Right lobe of liver (tissue), 6 donors: ENCODE measurements at places on chromosomes 3 and 15.

- no peak for DNase-seq
Observed at GRCh38 chr3:141802316-141803077, 39.3 kb downstream of the GRK7 start.

DNA sequence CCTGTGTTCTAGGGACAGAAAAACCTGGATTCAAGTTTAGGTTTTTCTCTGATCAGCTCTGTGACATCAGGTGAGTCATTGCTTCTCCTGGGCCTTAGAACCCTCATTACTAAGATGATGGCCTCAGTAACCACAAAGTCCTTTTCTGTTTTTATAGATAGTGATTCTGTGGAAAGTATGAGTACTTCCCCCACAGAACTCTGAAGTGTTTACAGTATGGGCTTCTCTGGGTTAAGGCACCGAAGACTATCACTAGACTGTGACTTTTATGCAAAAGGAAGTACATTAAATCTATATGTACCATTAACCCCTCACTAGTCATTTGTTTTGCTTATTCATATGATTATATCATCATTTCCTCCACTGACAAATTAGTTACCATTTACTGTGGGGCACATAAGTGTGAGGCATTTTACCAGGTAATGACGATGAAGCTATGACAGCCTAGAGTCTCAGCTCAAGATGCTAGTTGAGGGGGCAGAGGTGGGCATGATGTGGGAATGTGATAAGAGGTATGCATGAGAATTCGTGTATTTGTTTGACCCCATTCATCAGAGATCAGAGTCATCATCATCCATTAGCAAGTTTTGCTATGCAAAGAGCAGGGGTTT is 15.0 kb upstream of the RORA start:
- no peak for DNase-seq

- DNase-seq, result no peak
Observed at GRCh38 chr3:134464064-134464688, 21.6 kb downstream of the ANAPC13 start.

- DNase-seq, result no peak
Observed at GRCh38 chr3:9012521-9012920, 49.2 kb upstream of the RAD18 start.

- no peak for DNase-seq
Observed at GRCh38 chr3:124650798-124651197, 79.5 kb upstream of the UMPS start.

GRCh38 chr15:38842226-38842625 is 277.6 kb upstream of the RASGRP1 start:
- no peak for DNase-seq

DNA sequence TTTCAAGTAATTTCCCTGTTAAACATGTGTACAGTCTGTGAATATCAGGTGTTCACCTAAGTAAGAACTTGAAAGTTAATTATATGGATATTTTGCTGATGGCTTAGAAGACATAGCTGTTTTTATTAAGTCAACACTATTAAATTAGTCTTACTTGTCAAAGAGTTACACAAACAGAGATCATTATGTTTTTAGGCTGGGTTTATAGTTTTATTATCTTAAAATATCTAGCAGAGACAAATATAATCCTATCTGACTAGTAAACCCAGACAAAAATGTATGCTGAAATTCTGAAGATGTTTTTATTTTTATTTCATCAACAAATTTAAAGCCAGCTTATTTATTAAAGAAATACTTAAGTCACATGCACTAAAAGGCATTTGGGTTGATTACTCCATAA is 51.2 kb upstream of the CCK start:
- no peak for DNase-seq

GRCh38 chr15:85707519-85708338 is 87.0 kb downstream of the KLHL25 start:
- no peak for DNase-seq

DNA sequence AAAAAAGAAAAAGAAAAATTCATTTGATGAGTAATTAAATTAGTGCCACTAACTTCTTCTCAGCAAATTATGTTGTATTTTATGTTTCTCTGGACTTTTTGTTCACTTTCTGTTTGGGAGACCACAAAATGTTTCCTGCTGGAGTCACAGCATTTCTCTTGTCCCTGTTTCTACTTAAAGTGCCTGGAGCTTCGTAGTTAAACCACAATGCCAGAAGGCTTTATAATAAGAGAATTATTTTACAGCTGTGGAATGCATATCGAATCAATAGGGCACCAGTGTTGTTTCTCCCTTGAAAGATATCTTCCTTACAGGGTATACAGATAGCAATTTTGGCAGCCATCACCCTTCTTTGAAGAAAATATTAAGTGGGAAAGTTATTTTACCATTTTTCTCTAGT is 3.2 kb downstream of the DTWD1 start:
- DNase-seq, result no peak

DNA sequence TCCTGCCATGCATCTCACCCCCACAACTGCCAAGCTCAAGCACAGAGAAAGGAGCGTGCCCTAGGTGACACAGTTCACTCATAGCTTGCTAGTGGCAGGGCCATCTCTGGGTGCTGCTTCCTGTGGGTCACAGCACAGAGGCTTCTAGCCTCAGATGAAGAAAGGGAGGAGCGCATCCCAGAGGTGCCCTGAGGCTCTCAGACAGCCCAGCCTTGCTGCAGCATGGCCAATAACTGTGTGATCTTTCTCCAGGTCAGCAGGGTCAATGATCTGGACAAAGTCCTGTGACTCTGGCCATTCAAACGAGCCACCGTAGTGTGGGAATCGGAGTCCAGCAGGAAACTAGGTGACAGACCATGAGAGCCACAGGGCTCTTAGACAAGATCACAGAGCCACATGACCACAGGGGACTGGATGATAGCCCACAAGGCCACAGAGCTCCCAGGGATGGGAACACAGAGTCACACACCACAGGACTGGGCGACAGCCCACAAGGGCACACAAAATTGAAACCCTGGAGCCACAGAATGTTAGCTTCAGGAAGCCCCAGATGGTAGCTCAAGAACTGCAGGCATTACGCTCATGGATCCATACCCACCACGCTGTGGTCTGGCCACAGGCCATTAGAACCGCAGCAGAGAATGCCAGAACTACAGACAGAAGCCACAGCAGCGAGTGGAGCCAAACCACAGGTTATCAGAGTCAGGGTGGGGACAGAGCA is 25.9 kb upstream of the GRIP2 start:
- DNase-seq, result no peak

GRCh38 chr15:93311620-93312019 is 222.6 kb upstream of the RGMA start:
- no peak for DNase-seq

GRCh38 chr3:104687362-104687761 is 679.3 kb upstream of the ALCAM start:
- DNase-seq, result no peak

GRCh38 chr3:158488670-158489069 is 82.3 kb upstream of the MLF1 start:
- no peak for DNase-seq

DNA sequence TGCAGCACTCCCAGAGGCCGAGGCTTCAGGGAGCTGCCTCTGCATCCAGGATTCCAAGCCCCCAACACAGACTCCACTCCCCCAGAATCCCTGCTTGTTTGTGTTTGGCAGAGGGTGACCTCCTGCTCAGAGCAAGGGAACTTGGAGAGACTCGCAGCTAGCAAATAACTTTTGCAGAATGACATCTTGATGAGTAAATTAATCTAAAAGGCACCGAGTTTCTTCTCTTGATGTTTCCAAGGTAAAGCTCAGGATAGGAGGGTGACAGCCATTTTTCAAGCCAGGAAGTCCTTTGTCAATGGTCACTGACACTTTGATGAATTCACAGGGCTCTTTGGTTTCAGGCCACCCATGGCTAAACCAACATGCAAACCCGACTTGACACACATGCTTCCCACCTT is 523.0 kb downstream of the NTRK3 start:
- DNase-seq, result no peak

DNA sequence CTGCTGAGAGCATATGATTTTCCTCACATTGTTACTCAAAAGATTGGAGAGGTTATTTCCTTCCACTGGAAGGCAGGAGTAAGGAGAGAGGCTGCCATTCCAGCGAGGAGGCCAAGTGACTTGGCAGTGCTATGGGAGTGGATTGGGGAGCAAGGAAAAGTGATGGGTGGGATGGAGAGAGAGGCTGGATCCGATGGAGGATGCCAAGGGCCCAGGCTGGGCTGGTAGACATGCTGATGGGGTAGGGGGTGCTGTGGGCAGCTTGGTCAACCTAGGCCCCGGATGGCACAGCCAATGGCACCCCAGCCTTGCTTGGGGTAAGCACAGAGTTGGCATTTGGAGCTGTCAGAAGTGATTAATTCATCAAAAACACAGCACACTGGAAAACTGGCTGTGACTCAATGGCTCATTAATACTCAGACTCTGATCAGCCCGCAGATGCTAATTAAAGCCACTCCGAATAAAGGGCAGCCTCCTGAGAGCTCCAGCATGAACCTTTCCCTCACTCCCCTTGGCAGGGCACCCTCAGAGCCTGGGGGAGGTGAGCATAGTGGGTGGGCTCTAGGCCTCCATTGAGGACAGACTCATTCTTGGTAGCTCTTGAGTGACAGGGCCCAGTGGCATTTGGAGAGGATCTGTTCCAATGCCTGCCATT is 22.1 kb upstream of the SLC6A1 start:
- DNase-seq, result no peak

DNA sequence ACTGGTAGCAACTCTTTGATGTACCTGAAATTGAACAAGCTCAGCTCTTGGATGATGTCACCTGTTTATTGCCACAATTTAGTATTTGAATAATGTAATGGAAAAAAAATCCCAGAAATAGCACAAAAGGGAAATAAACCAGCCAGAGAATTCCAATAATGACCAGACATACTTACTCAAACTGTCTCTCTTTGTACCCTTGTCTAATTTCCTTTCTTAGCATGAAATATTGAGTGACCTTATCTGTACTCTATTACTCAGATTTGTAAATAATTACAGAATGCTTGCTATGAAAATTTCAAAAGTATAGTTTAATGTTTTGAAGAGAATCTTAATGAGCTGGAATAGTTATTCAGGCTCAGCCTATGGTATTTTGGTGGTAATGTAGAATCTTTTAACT is 555.4 kb upstream of the SGO1 start:
- DNase-seq, result no peak

DNA sequence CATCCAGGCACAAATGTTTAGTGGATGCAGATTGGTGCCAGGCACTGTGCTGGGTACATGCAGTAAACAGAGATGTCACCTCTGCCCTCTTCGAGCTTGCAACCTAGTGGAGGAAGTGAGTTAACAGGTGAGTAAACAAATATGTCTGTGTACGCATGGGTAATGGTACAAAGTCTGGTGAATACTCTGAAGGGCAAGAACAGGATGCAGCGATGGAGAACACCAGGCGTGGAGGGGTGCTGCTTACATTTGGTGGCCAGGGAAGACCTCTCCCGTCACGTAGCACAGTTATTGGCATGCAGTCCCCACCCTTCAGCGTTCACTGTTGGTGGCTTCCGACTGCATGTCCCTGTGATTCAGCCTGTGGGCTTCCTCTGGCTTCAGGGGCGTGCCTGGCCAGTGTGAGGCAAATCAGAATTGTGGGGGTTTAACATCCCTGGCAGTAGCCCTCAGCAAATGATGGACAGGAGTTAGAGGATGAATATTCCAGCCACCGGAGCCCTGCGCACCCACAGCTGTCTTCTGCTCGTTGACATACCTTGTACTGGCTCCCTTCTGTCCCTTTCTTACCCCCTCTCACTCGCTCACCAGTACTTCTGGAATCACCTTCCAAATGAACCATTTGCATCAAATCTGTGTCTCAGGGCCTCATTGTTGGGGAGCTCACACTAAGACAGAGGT is 9.1 kb upstream of the HDAC11 start:
- DNase-seq, result peak; percentile 71

GRCh38 chr3:158105119-158105709 is 1.0 kb downstream of the SHOX2 start:
- no peak for DNase-seq

- DNase-seq, result no peak
Observed at GRCh38 chr3:61451841-61452240, 109.5 kb upstream of the PTPRG start.

- DNase-seq, result no peak
Observed at GRCh38 chr3:125211523-125212090, 941 bp downstream of the SLC12A8 start.

- DNase-seq, result no peak
Observed at GRCh38 chr15:86773736-86774135, 694.1 kb downstream of the AGBL1 start.

GRCh38 chr3:66450390-66451022 is 50.3 kb downstream of the LRIG1 start:
- DNase-seq, result peak; percentile 49

- DNase-seq, result peak; percentile 42
Observed at GRCh38 chr3:16050641-16051467, 123.6 kb upstream of the GALNT15 start.

DNA sequence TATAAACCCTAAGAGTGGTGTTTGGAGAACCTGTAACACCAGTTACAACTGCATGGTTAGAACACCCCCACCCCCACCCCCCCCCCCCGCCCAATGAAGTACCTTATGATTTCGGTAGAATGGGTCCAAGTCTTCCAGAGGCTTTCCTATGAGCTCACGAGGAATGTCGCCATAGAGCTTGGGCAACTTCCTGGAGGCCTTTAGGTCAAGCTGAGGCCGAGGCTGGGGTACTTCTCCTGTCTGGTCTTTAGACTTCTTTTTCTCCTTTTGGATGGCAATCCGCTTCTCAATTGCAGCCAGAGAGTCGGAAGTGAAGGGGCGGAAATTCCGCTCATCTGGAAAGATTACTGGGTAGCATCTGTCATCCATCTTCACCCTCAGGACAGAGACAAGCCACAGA is 101.8 kb downstream of the SCN11A start:
- DNase-seq, result no peak

- DNase-seq, result no peak
Observed at GRCh38 chr3:195128255-195129071, 142.5 kb downstream of the XXYLT1 start.

GRCh38 chr15:80404057-80404760 is at the start of gene ARNT2:
Gene ARNT2 (plus strand): TSS chr15:80404382. CDS start chr15:80404516, 134 bp downstream.
- DNase-seq, result peak; percentile 22

DNA sequence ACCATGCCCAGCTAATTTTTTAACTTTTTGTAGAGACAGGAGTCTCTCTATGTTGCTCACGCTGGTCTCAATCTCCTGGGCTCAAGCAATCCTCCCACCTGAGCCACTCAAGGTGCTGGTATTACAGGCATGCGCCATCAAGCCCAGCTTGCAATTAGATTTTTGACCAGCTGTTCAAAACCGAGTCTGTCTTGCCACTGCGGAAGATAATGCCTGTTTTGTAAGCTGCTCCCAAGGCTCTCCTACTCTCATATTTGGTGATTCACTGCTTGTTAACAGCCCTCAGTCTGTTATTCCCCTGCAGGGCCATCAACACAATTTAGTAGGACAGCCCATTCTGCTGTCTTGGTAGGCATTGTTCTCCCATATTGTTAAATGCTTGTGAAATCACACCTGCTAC is 17.8 kb upstream of the MCCC1 start:
- DNase-seq, result no peak

- no peak for DNase-seq
Observed at GRCh38 chr15:90336705-90337141, 15.4 kb upstream of the ZNF774 start.

GRCh38 chr3:160312014-160312624 is 86.9 kb downstream of the C3orf80 start:
- DNase-seq, result no peak
